ENCODE measurements at places on chromosomes 12 and 14.

- H3K27me3 ChIP-seq = peaks cover 4% of the 10 kb centered on the region
- DNase-seq = no peak
- no peak overlapping the region for H3K4me3 ChIP-seq
- no peaks in the 10 kb centered on the region for H3K36me3 ChIP-seq
Measured at GRCh38 chr12:77120156-77121085, 55.1 kb upstream of the E2F7 start.

- H3K36me3 ChIP-seq = peaks cover 5% of the 10 kb centered on the region
- no peaks in the 10 kb centered on the region for H3K4me1 ChIP-seq
- no peak overlapping the region for H3K27ac ChIP-seq
- DNase-seq = no peak
- no peaks in the 10 kb centered on the region for H3K27me3 ChIP-seq
- H3K4me3 ChIP-seq = no peak overlapping the region
Measured at GRCh38 chr14:86779416-86779815, 1213.6 kb downstream of the GALC start.

- H3K4me1 ChIP-seq = no peaks in the 10 kb centered on the region
- H3K4me3 ChIP-seq = no peak overlapping the region
- DNase-seq = no peak
Measured at GRCh38 chr12:81128930-81129554, 51.2 kb downstream of the ACSS3 start.

DNA sequence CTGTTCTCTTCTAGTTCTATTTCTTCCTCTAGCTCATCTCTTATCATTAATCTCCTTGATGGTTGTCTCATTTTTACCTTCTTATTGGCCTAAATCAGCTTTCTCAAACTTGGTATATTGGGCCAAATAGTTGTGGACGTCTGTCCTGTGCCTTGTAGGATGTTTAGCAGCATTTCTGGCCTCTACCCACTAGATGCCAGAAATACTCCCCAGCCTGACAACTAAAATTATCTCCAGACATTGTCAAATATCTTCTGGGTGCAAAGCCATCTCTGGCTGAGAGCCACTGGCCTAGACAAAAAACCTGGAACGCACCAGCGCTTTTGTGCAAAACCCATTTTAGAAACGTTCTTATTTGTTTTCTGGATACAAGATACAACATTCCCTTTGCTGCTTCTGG lies 38.8 kb upstream of the LRRC10 start:
- H3K36me3 ChIP-seq = no peaks in the 10 kb centered on the region
- no peak overlapping the region for H3K27ac ChIP-seq
- peaks cover 37% of the 10 kb centered on the region for H3K27me3 ChIP-seq
- no peak overlapping the region for H3K4me3 ChIP-seq
- no peak for DNase-seq

GRCh38 chr12:55036326-55037115 lies 16.7 kb downstream of the NEUROD4 start:
- peaks cover 25% of the 10 kb centered on the region for H3K4me1 ChIP-seq
- H3K4me3 ChIP-seq = peak overlapping the region; percentile 55
- DNase-seq = no peak

GRCh38 chr14:51607711-51608110 lies 44.0 kb upstream of the FRMD6 start:
- DNase-seq = no peak
- no peak overlapping the region for H3K27ac ChIP-seq
- H3K4me3 ChIP-seq = no peak overlapping the region
- H3K4me1 ChIP-seq = no peaks in the 10 kb centered on the region
- H3K27me3 ChIP-seq = peaks cover 18% of the 10 kb centered on the region

GRCh38 chr14:69827560-69827959 lies 30.5 kb upstream of the SLC10A1 start:
- no peak for DNase-seq
- no peak overlapping the region for H3K27ac ChIP-seq
- H3K4me1 ChIP-seq = no peaks in the 10 kb centered on the region
- no peaks in the 10 kb centered on the region for H3K36me3 ChIP-seq
- no peak overlapping the region for H3K4me3 ChIP-seq
- peaks cover 12% of the 10 kb centered on the region for H3K27me3 ChIP-seq

DNA sequence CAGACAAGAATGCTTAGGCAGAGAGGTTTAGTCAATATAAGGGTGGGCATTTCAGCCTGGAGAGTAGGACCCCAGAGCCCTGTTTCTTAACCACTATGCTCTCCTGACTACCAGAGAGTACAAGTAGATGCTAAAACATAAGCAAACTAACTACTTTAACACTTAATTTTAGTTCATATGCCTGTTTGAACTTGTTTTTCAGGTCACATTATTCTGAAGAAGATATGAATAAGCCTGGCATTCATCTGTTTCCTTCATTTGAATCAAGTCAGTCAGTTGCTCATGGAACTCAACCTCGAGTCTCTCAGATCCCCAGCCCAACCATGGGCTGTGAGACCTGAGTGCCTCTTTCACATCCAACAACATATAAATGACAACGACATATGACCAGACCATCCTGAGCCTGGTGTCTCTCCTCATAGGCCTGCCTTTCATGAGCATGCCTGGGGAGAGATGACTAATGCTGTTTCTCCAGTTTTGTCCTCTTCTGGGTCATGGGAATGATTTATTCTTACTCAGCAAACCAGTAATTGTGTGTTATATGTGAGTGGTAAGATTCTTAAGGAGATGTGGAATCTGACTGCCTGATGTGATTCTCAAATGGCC lies 251.1 kb upstream of the BTG1 start:
- DNase-seq = no peak
- H3K4me1 ChIP-seq = peaks cover 66% of the 10 kb centered on the region
- H3K36me3 ChIP-seq = peaks cover 18% of the 10 kb centered on the region
- H3K4me3 ChIP-seq = no peak overlapping the region
- peak overlapping the region; percentile 97 for H3K27ac ChIP-seq

- no peaks in the 10 kb centered on the region for H3K36me3 ChIP-seq
- H3K27ac ChIP-seq = no peak overlapping the region
- no peak overlapping the region for H3K4me3 ChIP-seq
- H3K27me3 ChIP-seq = peaks cover 25% of the 10 kb centered on the region
Measured at GRCh38 chr14:54606178-54606577, 39.2 kb downstream of the SAMD4A start.

- H3K27ac ChIP-seq = no peak overlapping the region
- no peak for DNase-seq
- no peaks in the 10 kb centered on the region for H3K36me3 ChIP-seq
- H3K4me3 ChIP-seq = no peak overlapping the region
- H3K27me3 ChIP-seq = peaks cover under 1% of the 10 kb centered on the region
- no peaks in the 10 kb centered on the region for H3K4me1 ChIP-seq
Measured at GRCh38 chr12:99035803-99036202, 390.7 kb downstream of the APAF1 start.

- H3K36me3 ChIP-seq = no peaks in the 10 kb centered on the region
- peaks cover 16% of the 10 kb centered on the region for H3K4me1 ChIP-seq
- DNase-seq = no peak
- peaks cover 21% of the 10 kb centered on the region for H3K27me3 ChIP-seq
Measured at GRCh38 chr12:93981411-93981810, 167.0 kb upstream of the PLXNC1 start.

- H3K27me3 ChIP-seq = peaks cover 7% of the 10 kb centered on the region
- H3K4me3 ChIP-seq = no peak overlapping the region
- DNase-seq = no peak
- H3K27ac ChIP-seq = no peak overlapping the region
- no peaks in the 10 kb centered on the region for H3K4me1 ChIP-seq
- no peaks in the 10 kb centered on the region for H3K36me3 ChIP-seq
Measured at GRCh38 chr12:118637767-118638370, 261.5 kb downstream of the SUDS3 start.

GRCh38 chr12:92566448-92567019 lies 136.3 kb upstream of the PLEKHG7 start:
- H3K27ac ChIP-seq = peak overlapping the region; percentile 7
- peaks cover 6% of the 10 kb centered on the region for H3K36me3 ChIP-seq
- DNase-seq = no peak
- H3K4me1 ChIP-seq = peaks cover 15% of the 10 kb centered on the region
- no peaks in the 10 kb centered on the region for H3K27me3 ChIP-seq
- H3K4me3 ChIP-seq = no peak overlapping the region

DNA sequence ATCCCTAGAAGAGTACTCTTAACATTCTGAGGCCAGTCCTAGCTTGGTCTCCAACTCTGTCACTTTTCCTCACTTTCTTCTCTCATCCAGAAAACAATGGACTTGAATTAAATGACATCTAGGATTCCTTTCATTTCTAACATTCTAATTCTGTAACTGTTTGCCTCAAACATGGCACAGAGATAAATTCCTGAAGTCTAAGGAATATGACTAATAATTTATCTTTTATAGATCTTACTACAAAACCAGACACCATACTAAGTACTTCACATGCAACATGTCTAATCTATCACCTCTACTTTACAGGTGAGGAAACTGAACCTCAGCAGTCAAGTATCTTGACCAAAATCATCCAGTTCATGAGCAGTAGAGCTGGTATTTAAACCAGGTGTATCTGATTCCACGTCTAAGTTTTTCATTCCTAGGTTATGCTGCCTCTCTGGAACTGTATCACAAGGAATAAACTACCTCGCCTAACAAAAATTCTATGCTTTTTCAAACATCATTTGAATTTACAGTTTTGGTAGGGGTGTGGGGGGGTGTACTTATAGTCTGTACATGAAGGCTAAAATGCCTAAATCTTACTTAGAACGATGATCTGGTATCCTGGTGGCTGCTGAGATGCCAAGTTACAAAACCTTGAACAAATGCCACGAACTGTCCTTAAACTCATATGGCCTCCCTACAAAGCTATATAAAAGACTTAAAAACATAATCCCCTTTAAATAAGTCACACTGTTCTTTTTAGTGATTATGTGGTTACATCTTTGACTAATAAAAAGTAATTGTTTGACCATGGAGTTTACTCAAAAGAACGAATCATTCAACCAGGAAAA lies 41.6 kb downstream of the ATXN2 start:
- peaks cover 8% of the 10 kb centered on the region for H3K36me3 ChIP-seq
- H3K27ac ChIP-seq = no peak overlapping the region
- peaks cover 12% of the 10 kb centered on the region for H3K4me1 ChIP-seq
- H3K4me3 ChIP-seq = no peak overlapping the region
- H3K27me3 ChIP-seq = no peaks in the 10 kb centered on the region

DNA sequence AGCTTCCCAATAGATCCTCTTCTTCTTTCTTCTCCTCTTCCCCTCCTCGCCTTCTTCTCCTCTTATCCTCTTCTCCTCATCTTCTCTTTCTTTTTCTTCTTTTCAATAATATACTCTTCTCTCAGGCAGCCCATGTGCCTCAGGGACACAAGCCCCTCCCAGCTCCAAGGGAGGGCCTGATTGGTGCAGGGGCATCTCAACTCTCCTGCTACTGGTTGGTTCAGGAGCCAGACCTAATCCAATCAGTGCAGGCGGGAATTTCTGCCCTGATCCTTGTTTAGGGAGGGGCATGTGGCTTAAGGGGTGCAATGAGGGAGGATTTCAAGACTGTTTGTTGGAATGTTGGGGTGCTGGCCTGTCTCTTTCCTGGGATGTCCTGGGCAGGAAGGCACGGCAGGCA lies 9.0 kb downstream of the SERPINA12 start:
- H3K4me3 ChIP-seq = no peak overlapping the region
- H3K27ac ChIP-seq = no peak overlapping the region

DNA sequence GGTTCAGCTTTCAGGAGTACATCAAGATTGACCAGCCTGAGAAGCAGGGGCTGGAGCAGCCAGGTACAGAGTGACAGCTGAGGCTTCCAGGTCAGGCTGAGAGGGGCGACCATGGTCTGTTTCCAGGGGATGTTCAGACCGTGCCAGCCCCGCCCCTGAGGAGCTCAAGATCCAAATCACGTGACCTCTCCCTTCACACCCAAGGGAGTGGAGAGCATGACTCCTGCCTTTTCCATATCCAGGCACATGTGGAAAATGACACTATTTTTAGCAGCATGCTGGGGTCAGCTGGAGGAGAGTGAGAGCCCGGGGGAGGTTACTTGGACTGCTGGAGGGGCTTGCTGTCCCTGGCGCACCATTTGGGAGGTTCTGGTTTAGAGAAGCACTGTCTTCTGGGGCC lies 92.7 kb downstream of the B4GALNT3 start:
- H3K36me3 ChIP-seq = no peaks in the 10 kb centered on the region
- no peak overlapping the region for H3K4me3 ChIP-seq
- no peak for DNase-seq
- H3K4me1 ChIP-seq = peaks cover 16% of the 10 kb centered on the region
- H3K27me3 ChIP-seq = no peaks in the 10 kb centered on the region
- peak overlapping the region; percentile 40 for H3K27ac ChIP-seq

DNA sequence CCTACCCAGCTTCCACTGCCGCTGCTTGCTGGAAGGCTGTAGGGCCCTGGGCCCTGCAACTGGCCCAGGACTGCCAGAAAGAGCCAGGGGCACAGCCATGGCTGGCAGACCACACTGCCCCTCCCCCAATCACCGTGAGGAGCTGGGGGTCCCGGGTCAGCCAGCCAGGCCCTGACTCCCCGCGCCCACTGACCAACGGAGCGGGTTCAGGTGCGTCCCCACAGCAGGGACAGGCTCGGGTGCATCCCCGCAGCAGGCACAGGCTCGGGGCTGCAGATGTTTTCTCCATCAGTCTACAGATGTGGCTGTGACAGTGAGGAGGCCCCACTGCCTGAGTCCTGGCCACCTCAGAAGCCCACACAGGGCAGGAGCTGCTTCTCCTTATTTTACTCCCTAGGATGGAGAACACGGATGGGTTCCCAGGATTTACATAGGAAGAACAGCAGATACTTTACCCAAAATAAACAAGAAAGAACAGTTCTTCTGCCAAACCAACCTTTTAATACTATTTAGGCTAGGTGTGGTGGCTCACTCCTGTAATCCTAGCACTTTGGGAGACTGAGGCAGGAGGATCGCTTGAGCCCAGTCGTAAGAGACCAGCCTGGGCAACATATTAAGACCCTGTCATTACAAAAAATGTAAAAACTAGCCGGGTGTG lies 61.1 kb downstream of the TESC start:
- no peaks in the 10 kb centered on the region for H3K36me3 ChIP-seq
- H3K4me1 ChIP-seq = peaks cover 4% of the 10 kb centered on the region
- no peak for DNase-seq
- H3K4me3 ChIP-seq = no peak overlapping the region
- H3K27me3 ChIP-seq = no peaks in the 10 kb centered on the region

- no peak overlapping the region for H3K27ac ChIP-seq
- H3K4me3 ChIP-seq = no peak overlapping the region
- no peaks in the 10 kb centered on the region for H3K27me3 ChIP-seq
- H3K36me3 ChIP-seq = peaks cover 26% of the 10 kb centered on the region
- no peak for DNase-seq
- H3K4me1 ChIP-seq = peaks cover 18% of the 10 kb centered on the region
Measured at GRCh38 chr12:104991565-104992128, 5.5 kb downstream of the NOPCHAP1 start.

DNA sequence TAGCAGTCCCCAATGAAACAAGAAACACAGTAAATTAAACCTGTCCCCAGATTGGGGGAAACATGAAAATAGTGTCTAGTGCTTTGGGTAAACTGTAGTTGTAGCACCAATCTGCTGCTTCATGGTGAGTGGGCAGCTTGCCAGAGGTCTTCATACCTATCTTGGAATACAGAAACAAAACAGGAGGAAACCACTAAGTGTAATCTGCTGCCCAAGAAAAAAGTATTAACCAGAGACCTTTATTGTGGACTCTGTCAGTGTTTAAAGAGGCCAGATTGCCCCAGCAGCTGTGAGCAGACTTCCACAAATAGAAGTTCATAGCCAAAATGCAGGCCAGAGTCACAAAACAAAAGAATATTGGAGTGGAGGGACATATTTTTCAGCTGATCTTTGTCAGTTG lies 2.3 kb downstream of the ISCU start:
- H3K27ac ChIP-seq = no peak overlapping the region
- no peak for DNase-seq
- H3K27me3 ChIP-seq = no peaks in the 10 kb centered on the region
- peaks cover 47% of the 10 kb centered on the region for H3K4me1 ChIP-seq
- peaks cover 44% of the 10 kb centered on the region for H3K36me3 ChIP-seq

All from natural killer cell treated with Interleukin-12 subunit alpha and Interleukin-12 subunit beta and Interleukin-15 and Interleukin-18, amount 100 ng/mL, for 72 hours (primary cell).